NCI-H446 treated with DMSO at 0.1 percent for 48 hours (cell line): ENCODE measurements at places on chromosomes 7 and 10.

GRCh38 chr10:102537367-102537766, 33.6 kb downstream of the SUFU start:
- no peak for DNase-seq

DNA sequence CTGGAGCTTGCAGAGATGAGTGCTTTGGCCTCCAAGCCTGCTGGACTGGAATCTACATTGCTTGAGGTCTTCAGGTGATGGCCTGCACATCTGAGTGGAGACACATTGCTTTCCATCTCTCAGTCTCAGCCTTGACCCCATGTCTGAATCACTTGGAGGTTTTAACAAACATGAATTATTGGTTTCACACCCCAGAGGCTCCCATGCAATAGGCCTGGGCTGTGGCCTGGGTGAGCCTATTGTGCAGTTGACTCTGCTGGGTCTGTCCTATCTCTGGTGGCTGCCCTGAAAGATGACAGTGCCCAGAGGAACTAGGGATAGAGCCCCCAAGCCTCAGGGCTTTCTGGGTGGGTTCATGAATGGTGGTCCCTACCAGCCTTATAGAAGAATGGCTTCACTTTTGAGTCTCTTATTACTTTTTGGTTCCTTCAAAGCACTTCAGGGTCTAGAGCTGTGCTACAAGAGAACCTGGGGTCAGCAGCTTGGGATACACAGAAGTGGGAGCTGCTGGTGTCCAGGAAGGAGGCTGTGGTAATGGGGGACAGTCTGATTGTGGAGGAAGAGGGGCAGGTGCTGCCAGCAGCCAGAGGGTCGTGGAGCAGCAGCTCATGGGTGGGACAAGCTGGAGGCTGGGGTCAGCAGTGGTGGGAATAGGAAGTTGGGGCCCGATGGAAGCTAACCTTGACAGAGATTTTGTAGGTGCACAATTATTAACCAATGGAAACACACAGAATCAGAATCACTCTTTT, 5.5 kb downstream of the RAMP3 start:
- no peak for DNase-seq

- no peak for DNase-seq
These were observed 107.3 kb downstream of the ZMIZ1 start for GRCh38 chr10:79176052-79176501.

- DNase-seq, result no peak
These were observed 190.2 kb upstream of the HGF start for GRCh38 chr7:81960026-81960425.

- no peak for DNase-seq
These were observed 63.1 kb downstream of the DLG5 start for GRCh38 chr10:77863446-77863845.

DNA sequence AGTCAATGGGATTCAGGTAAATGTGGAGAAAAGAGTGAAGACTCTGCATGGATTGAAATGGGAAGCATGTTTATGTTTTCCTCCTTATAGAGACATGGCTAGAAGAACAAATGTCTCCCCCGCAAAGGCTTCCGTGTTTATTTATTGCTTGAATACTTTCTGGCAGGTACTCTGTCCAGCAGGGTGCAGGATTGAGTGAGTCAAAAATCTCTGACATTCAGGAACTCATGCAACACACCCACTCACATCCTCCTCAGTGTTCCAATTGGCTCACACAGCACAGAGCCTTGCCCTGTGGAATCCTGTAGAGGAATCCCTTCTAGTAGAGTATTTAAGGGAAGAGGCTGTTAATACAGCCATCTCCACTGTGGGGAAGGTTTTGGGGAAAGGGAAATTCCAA, 290.3 kb upstream of the VWC2 start:
- no peak for DNase-seq

DNA sequence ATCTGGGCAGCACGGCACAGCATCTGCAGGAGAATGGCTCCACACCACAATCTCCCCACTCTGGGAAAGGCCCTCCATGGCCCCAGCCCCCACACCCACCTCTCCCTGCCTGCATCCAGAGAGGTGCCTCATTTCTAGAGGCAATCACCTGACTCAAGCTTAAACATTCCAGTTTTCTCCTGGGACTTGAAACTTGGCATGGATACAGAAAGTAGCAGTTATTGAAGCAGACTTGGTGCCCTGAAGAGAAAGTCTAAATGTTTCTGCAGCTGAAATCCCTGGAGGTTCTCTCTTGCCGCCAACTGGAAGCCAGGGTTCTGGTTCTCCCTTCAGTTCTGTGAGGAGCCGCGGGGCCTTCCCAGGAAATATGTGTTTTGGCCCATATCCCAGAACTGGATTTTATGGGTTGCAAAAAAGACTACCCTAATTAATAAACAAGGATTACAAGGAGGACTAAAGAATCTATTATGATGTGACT, 122.8 kb downstream of the SKIDA1 start:
- DNase-seq, result no peak

DNA sequence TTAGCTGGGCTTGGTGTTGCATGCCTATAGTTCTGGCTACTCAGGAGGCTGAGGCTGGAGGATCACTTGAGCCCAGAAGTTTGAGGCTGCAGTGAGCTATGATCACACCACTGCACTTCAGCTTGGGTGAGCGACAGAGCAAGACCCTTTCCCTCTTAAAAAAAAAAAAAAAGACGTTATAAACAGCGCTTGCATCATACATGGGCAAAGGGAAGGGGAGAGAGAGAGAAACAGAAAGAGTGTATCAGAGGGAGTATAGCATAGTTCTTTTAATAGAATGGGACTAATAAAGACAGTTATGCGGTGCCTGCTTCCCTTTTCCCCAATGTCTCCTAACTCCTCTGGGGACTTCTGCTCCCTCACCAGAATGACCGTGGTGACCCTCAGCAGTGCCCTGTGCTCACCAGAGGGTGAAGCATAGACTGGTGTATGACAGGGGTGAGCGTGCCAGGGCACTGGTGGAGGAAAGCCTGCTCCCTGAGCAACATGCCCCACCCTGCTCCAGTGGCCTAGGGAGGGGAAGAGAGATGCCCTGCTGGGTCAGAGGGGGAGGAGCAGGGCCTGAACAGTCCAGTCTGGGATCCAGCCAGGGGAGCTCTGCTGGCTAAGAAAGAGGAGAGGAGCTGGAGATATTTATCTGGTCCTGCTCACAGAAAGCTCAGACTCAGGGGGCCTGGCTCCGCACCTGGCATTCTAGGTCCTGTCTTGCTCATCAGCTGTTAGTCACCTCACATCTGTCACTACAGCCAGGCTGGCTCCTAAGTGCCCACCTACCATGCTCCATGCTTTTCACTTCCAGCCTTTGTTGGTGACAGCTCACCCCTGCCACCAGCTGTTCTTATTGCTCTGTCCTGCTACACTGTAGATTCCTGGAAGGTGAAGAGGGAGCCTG, 2.2 kb downstream of the PDZD7 start:
- DNase-seq, result no peak

GRCh38 chr10:62043421-62044021, 142.0 kb downstream of the ARID5B start:
- no peak for DNase-seq

DNA sequence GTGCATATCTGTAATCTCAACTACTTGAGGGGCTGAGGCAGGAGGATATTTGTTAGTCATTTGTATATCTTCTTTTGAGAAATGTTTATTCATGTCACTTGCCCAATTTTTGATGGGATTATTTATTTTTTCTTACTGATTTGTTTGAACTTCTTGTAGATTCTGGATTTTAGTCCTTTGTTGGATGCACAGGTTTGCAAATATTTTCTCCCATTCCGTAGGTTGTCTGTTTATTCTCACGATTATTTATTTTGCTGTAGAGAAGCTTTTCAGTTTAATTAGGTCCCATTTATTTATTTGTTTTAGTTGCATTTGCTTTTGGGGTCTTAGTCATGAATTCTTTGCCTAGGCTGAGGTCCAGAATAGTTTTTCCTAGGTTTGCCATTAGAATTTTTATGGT, 44.1 kb upstream of the OSBPL3 start:
- DNase-seq, result no peak

- DNase-seq, result no peak
These were observed 43.8 kb upstream of the PRKG1 start for GRCh38 chr10:51030480-51030879.

DNA sequence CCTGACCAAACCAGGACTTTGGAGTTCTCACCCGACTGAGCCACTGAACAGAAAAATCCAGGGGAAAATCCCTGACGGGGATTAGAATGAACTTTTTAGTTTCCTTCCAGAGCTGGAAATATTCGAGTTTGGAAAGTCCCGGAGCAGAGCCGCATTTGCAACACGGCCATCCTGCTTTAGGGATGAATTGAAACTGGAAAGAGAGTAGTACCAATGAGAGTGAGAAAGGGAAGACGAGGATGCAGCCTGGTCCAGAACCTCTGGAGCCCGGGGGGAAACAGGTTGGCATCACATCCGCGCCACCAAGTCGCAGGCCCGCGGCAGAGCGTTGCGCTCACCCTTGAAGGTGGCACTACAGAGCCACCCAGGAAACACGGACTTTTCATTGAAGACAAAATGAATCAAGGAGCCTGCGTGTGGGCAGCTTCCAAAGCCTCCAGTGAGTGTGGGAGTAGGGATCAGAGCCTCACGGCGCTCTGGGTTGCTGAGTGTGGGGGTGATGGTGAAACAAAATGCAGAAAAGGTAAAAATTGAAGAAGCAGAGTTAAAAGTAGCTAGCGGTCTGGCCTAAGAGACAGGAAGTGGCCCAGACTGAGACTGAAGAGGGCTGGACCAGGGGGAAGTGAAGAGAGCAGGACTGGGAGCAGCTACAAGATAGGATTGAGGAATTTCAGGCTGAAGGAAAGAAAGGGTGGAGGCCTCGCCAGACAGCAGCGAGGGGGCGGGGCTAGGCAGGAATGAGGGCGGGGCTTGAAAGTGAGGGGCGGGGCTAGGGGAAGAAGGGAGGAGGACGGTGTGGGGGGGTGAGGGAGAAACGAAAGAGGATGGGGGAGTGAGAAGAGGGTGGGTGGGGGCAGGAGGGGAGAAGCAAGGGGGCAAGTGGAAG, 1.8 kb downstream of the SMURF1 start:
- no peak for DNase-seq
